ENCODE measurements at places on chromosomes 3 and 15.

DNA sequence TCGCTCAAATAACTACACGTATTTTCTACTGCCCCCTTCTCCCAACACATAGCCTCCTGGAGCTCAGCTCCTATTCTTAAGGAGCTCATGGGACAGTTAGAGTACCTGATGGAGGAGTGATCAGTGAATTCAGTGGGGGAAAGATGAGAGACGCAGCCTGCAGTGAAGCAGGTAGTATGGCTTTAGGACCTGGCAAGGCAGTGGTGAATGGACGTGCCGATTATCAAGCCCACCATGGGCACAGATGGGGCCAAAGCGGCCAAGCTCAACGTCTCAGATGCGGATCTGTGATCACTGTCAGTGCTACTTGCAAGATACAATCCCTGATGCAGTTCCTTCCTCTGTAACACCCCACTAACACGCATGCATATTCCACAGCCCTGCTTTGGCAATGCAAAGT lies 45.8 kb upstream of the ATP2B2 start:
- ATAC-seq: no peak

GRCh38 chr3:142898346-142899213 lies 9.7 kb upstream of the PCOLCE2 start:
- ATAC-seq: no peak

DNA sequence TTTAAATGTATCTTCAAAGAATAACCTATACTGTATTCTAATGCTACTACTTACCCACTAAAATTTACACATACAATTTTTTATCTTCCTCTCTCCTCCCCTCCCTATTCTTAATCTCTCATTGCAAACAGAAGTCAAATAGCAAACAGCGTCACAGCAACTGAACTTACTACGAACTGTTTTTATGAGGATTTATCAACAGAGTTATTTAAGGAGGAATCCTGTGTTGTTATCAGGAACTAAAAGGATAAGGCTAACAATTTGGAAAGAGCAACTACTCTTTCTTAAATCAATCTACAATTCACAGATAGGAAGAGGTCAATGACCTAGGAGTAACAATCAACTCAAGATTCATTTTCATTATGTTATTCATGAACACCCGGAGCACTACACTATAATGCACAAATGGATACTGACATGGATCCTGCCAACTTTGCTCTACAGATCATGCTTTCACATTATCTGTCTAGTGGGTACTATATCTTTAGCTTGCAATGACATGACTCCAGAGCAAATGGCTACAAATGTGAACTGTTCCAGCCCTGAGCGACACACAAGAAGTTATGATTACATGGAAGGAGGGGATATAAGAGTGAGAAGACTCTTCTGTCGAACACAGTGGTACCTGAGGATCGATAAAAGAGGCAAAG lies 984 bp downstream of the FGF7 start:
- no peak for ATAC-seq

- no peak for ATAC-seq
These were observed 18.0 kb upstream of the DUT start for GRCh38 chr15:48313216-48313615.

- ATAC-seq: peak; percentile 54
These were observed 17.9 kb downstream of the TMEM43 start for GRCh38 chr3:14142567-14143270.

- ATAC-seq: no peak
These were observed 781.2 kb upstream of the GRM7 start for GRCh38 chr3:6079561-6080179.

GRCh38 chr3:114527036-114527644 lies 233.3 kb downstream of the TIGIT start:
- ATAC-seq: no peak

DNA sequence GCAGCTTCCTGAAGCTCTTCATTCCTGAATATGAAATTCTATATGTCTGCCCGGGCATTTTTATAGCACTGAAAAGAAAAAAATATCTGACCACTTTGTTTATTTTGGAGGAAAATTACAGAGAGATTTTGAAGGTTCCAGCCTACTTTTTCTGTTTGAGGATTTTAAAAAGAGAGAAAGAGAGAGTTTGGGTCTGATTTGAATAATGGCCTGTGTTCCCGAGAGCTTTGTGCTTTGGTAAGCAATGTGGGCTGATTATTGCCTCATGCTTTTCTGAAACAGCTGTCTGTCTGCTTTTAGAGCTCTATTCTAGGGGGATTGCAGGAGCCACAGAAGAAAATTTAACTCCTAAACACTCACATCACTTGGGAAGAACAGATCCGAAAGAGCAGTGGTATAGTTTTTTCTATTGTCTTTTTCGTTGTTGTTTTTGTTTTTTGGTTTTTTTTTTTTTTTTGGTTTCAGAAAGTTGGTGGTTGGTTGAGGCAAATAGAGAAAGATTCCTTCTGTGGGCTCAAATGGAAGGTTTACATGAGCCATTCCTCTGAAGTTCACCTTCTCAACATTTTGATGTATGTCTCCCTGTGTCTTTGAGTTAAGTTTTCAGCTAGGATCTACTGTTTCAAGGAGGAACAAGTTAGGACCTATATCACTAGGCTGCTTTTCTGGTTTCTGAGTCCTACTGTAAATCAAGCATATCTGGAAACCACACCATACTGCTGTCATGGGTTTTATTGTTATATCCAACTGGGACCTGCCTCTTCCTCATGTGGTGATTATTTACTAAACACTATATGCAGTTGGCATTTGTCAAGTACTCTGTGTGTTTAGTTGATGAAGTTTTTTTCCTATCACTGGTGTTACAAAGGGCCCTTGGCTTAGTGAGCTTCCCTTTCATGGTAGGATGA lies 178.9 kb downstream of the KCNMB2 start:
- ATAC-seq: no peak

DNA sequence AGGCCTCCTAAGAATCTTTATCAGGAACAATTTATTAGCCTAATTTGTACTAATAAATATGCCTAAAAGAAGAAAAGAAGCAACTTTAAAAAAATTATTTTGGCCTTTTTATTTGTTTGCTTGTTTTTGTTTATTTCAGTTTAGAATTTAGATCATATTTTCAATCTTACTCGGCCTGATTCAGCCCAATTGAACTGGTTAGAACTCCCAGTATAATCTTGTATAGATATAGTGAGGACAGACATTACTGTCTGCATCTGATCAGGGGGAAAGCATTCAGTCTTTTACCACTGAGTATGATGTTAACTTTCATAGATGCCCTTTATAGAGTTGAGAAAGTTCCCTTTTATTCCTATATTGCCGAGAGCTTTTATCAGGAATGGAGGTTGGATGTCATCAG lies 56.0 kb upstream of the CSTA start:
- no peak for ATAC-seq

GRCh38 chr3:69511361-69511760 lies 125.5 kb upstream of the FRMD4B start:
- no peak for ATAC-seq

DNA sequence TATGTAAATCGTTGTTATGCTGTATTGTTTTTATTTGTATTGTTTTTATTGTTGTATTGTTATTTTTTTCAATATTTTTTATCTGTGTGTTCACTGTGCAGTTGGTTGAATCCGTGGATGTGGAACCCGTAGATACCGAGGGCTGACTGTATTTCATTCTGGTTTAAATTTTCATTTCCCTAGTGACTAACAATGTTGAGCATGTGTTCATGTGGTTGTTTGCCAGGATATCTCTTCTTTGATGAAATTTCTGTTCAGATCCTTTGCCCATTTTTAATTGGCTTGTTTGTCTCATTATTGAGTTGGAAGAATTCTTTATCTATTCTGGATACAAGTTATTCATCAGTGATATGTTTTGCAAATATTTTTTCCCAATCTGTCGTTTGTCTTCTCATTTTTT lies 29.7 kb downstream of the STOML1 start:
- no peak for ATAC-seq

GRCh38 chr3:176041812-176042211 lies 1155.5 kb downstream of the TBL1XR1 start:
- ATAC-seq: no peak

All from activated T-helper 17 cell treated with anti-CD3 and anti-CD28 coated beads, Interleukin-2, amount 50 U/mL, for 72 hours (primary cell).